Stimulated activated CD8-positive, alpha-beta memory T cell treated with anti-CD3 and anti-CD28 coated beads, Interleukin-7, amount 100 ng/mL, for 24 hours (primary cell): ENCODE measurements at places on chromosomes 5 and 9.

DNA sequence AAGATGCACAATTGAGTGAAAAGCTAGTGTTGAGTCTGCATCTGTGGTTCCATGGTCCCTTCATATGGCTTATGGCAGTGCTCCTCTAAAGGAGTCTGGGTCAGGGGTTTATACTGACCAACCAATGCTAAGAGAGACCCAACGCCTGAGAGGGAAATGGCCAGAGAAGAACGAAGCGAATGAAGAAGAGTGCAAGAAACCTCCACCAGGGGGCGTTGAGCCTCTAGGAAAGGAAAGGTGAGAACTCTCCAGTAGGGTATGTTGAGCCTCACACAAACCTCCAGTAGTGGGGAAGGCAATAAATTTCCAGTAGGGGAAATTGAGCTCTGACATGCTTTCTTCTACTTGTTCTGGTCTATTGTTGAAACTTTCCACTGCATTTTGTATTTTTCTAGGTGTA lies 470.6 kb downstream of the PRDM9 start:
- DNase-seq: no peak

GRCh38 chr9:12695474-12695873 lies 2.3 kb downstream of the TYRP1 start:
- no peak for DNase-seq

- DNase-seq: no peak
These were observed 253.1 kb upstream of the EDIL3 start for GRCh38 chr5:84637662-84638375.

- no peak for DNase-seq
These were observed 23.9 kb downstream of the GTF3C4 start for GRCh38 chr9:132694144-132694543.

GRCh38 chr9:16029046-16029615 lies 476.3 kb downstream of the CCDC171 start:
- no peak for DNase-seq

DNA sequence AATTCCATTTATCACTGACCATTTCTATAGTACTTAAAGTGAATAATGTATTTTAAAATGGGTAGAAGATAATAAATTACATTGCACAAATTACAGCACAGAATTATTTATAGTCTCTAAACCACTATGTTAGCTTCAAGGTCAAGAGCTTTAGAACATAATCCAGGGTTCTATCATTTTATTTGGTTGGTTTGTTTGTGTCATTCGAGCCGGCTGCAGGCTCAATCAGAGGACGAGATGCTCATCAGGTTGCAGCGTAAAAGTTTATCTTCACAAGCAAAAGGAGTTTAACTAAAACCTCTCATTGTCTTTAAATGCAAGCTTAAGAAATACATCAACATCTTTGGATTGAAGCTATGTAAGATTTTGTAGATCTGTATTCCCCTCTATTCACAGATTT lies 523.8 kb downstream of the EFNA5 start:
- no peak for DNase-seq

- DNase-seq: no peak
These were observed 115.2 kb downstream of the C9orf152 start for GRCh38 chr9:110092792-110093191.

GRCh38 chr9:91038483-91039124 lies 237.0 kb downstream of the SYK start:
- DNase-seq: no peak

- no peak for DNase-seq
These were observed 101.7 kb upstream of the SARDH start for GRCh38 chr9:133839822-133840329.

DNA sequence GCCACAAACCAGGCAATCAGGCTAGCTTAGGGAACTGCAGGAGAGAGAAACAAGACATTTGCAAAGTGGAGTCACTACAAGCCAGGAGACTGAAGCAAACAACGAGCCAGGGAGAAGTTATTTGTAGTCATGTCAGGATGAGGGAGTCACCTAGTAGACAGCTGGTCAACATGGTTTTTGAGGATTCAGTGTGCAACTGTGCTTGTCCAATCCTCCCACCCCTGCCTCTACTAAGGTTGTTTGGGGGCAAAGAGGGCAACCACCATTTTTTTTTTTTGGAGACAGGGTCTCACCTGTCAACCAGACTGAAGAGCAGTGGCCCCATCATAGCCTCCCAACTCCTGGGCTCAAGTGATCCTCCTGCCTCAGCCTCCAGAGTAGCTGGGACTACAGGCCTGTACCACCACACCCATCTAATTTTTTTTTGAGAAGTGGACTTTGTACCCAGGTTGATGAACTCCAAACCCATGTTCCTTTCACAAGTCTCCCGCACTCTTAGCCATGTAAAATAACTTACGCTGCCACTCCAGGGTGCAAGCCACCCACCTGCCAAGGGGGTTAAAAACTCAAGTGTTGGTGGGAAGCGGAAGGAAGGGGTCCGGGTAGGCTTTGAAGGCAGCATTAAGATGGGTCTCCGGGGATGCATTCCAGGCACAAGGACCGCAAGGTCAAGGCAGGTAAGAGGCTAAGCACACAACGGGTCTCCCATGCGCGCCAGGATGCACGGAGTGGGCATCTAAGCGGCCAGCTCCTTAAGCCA lies 995 bp downstream of the RPL35 start:
- DNase-seq: no peak

GRCh38 chr9:107292821-107293542 lies 9.9 kb downstream of the RAD23B start:
- no peak for DNase-seq

GRCh38 chr5:165334201-165334600 lies 1828.8 kb downstream of the MAT2B start:
- no peak for DNase-seq

GRCh38 chr9:17520268-17521064 lies 58.4 kb upstream of the SH3GL2 start:
- DNase-seq: no peak

DNA sequence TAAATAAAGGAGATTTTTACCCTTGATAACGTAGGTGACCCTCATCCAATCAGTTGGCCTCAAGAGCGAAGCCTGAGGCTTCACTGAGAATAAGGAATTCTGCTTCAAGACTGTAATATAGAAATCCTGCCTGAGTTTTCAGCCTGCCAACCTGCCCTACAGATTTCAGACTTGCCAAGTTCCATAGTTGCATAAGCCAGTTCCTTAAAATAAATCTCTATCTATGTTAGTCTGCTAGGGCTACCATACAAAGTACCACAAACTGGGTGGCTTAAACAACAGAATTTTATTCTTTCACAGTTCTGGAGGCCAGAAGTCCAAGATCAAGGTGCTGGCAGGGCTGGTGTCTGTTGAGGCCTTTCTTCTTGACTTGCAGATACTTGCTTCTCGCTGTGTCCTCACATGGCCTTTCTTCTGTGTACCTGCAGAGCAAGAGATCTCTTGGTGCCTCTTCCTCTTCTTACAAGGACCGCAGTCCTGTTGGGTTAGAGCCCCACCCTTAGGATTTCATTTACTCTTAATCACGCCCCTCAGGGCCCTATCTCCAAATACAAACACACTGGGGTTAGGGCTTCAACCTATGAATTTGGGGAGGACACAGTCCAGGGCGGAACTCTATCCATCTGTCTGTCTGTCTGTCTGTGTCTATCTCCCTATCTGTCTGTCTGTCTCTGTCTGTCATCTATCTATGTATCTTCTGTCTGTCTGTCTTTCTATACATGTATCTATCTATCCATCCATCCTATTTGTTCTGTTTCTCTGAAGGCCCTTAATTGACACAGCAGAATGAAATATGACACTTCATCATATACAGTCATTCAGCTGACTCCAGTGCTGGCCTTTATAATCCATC lies 17.0 kb upstream of the CMBL start:
- DNase-seq: no peak

DNA sequence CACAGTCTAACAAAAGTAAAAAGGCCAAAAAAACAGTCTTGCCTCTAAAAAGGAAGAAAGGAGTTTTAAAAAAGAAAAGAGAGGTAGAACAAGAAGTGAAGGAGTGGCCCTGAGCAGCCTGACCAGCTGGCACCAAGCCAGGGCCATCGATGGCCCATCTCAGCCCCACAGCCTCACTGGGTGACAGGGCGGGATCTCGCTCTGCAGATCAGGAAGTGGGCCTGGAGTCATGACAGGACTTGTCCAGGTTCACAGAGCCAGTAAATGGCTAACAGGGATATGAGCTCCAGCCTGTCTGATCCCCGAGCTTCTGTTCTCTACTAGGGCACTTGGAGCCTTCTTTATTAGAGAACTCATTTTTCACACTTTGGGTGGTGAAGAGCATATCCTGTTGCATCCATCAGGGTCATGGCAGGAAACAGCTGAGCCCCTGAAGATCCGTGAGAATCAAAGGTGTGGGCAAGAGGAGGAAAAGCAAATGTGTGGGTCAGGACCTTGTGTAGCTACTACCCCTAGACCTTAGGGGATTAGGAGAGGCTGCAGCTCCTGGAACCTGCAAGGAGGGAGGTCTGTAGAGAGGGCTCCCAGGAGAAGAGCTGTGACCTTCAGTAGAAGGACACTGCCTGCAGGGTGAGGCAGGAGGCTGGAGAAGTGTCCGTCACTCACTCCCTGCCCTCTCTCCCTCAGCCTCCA lies 299.0 kb upstream of the MSX2 start:
- no peak for DNase-seq

DNA sequence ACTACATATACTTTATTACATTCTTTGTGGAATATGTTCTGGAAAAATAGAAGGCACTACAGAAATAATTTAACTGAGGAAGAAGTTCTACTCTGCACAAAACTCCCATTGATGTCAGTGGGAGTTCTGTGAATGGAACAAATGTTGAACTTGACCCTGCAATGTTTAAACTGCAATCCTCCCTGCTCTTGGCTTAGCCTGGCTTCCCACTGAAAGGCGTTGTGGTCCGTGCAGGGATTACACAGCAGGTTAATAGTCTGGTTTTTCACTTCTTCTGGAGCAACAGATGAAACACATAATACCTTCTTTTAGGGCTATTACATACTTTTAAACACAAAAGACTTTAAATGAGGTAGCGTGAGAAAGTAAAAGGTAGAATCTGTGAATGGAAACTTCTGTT lies 12.9 kb upstream of the ERBIN start:
- no peak for DNase-seq

- DNase-seq: no peak
These were observed 20.4 kb upstream of the RFK start for GRCh38 chr9:76414661-76415060.

- DNase-seq: no peak
These were observed 31.7 kb downstream of the CEP72 start for GRCh38 chr5:643811-644271.

- DNase-seq: no peak
These were observed 44.9 kb upstream of the HCN1 start for GRCh38 chr5:45741110-45741509.

DNA sequence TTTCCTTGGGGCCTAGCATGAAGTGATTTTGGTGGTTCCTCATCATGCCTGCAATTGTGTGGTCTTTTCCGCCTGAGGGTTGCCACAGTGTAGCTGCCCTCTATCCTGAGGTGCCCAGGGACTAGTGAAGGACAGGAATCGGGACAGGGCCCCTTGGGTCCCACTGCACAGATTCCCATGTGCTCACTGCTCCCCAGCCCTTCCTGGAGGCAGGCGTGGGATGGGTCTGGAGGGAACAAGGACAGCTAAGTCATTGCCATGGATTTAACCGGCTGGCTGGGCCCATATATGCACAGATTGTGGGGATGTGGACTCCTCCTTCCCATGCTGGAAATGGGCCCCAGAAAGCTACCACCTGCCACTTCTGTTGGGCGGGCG lies 122.3 kb upstream of the PITX1 start:
- DNase-seq: no peak

- no peak for DNase-seq
These were observed 14.5 kb downstream of the ADAMTS13 start for GRCh38 chr9:133436681-133437080.

DNA sequence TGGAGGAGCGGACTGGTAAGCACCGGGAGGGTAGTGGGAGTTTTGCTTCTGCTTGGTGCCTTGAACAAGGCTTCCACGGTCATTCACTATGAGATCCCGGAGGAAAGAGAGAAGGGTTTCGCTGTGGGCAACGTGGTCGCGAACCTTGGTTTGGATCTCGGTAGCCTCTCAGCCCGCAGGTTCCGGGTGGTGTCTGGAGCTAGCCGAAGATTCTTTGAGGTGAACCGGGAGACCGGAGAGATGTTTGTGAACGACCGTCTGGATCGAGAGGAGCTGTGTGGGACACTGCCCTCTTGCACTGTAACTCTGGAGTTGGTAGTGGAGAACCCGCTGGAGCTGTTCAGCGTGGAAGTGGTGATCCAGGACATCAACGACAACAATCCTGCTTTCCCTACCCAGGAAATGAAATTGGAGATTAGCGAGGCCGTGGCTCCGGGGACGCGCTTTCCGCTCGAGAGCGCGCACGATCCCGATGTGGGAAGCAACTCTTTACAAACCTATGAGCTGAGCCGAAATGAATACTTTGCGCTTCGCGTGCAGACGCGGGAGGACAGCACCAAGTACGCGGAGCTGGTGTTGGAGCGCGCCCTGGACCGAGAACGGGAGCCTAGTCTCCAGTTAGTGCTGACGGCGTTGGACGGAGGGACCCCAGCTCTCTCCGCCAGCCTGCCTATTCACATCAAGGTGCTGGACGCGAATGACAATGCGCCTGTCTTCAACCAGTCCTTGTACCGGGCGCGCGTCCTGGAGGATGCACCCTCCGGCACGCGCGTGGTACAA lies 556 bp downstream of the PCDHGC3 start:
- no peak for DNase-seq

DNA sequence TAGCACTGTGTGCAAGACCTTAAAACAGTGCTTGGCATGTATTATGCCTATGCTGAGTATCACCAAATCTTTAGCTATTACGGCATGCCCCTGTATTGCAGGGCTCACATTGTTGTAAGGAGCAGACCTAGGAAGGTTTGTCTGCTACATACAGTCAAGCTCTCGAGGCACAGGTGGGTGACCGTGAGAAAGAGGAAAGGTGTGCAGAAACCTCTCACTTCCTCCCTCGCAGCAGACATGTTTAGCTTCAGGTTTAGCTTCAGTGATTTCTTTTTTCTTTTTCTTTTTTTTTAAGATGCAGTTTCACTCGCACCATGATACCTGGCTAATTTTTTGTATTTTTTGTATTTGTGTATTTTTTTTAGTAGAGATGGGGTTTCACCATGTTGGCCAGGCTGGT lies 275.8 kb upstream of the RIOK2 start:
- DNase-seq: no peak

DNA sequence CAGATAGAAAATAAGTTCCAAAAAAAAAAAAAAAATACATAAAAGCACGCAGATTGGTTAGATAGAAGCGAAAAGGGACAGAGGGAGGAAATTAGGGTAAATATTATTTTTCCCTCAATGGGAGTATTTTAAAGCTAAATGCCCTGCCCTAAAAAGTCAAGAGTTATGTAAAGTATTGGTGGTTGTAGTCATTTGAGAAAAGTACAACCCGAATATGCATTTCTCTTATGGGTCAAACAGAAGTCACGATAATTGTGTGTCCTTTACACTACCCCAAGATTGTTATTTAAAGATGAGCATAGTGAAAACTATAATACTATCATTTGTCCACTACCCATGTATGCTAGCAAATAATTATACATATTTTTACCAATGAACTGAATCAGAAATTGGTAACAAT lies 368.7 kb downstream of the NDUFS4 start:
- DNase-seq: no peak

- DNase-seq: no peak
These were observed 23.0 kb downstream of the SPARC start for GRCh38 chr5:151663617-151664293.

GRCh38 chr5:139658501-139658927 lies 10.4 kb downstream of the CXXC5 start:
- no peak for DNase-seq
